BJ (cell line): ENCODE measurements at places on chromosomes 2 and 18.

- DNase-seq = no peak
Observed at GRCh38 chr18:80035997-80036396, 1.8 kb downstream of the RBFA start.

GRCh38 chr2:25276569-25277465, 64.9 kb downstream of the DNMT3A start:
- DNase-seq = no peak

DNA sequence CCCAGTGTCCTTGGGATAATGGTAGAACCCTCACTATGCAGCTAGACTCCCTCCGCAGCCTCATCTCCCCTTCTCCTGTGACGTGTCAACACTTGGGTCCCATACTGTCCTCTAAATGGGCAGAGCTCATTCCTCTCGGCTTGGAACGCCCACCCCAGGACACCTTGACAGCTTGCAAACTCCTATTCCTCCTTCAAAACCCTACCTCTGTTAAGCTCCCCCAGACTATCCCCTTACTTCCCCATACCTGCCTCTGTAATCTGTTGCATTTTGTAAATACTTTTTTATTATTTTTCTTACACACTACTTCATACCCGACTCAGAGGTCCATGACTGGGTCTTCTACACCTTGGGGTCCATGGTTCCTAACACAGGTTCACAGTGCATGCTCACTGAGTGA, 28.0 kb downstream of the STEAP3 start:
- no peak for DNase-seq

DNA sequence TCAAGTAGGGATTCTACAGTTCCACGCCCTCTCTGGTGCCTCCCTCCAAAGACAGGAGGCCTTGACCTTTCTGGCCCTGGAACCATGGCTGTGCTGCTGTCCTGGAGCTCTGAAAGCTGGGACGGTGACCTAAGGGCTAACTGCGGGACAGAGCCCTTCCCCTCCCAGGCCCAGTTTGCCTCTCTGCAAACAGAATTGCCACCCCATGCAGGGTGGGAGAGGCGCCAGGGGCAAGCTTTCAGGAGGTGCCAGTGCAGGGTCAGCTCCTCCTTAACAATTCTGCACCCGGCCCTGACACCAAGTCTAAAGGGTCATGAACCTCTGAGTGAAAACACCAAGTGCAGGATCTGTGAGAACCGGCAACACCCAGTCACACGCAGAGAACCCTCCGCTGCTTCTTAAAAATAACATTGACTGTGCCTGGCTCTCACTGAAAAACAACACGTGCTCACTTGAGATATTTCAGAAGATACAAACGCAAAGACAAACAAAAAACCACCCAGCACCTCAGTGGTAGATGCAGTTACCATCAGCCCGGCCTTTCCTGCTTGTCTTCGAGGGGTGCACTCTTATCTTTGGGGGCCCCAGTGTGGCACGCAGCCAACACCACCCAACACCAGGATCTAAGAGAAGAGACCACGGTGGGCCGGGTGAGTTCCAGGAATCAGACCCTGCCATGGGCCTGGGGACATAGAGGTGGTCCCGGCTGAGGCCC, 1.1 kb upstream of the SNED1 start:
- no peak for DNase-seq

- DNase-seq = no peak
Observed at GRCh38 chr18:71443706-71444480, 1100.2 kb downstream of the CBLN2 start.

DNA sequence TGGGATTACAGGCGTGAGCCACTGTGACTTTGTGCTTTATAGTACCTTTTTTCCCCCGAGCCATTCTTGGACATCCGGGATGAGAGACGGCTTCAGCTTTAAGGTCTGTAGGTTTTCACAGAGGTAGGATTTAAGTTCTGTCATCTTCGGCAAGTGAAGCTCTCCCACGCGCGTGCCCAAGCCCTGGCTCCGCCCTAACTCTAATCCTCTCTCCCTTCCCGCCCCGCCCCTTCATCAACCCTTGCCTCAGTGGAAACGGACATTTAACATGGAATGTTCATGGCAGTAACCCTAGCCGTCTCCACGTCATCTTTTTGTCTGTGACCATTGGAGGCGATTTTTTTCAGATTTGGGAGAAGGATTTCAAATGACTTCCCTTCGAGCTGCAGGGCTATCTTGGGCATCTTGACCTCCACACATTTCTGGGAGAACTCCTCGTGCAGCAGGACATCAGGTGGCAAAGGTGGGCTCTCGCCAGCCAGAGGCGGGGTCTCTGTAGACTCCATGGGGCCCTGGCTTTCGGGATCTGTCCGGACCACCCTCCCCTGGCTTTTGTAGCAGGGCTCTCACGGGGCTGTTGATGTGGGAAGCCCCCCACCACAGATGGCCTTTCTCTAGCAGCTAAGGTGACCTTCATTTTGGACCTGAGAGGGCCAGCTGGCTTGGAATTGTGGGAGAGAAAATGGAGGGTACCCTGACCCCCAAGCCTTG, 6.8 kb downstream of the COLEC11 start:
- DNase-seq = no peak

GRCh38 chr18:63155169-63155852, 164.3 kb downstream of the BCL2 start:
- DNase-seq = no peak

GRCh38 chr2:122163617-122164016, 408.2 kb downstream of the TSN start:
- DNase-seq = no peak

GRCh38 chr2:70005752-70006446, 44.5 kb upstream of the ASPRV1 start:
- no peak for DNase-seq

- DNase-seq = no peak
Observed at GRCh38 chr2:190162851-190163250, 100.3 kb upstream of the MSTN start.
